ENCODE measurements at places on chromosomes 2 and 18.

- DNase-seq, result no peak
Observed at GRCh38 chr2:180523621-180524340, 456.6 kb upstream of the UBE2E3 start.

DNA sequence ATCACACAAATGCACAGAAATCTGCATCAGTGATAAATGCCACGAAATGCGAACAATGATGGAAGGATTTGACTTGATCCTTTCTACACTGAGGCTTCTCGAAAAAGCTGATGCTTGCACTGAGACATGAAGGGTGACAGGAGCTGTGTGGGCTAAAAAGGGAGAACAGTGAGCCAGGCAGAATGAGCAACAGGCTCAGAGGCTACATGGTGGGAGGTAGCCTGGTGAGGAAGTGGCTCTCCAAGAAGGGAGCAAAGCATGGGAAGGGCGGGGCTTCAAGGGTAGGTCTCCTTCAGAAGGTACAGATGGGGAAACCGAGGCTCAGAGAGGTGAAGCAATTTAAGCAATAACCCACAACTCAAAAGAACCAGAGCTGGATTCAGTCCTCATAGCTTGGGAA is 82.4 kb downstream of the TRIM43 start:
- DNase-seq, result no peak

DNA sequence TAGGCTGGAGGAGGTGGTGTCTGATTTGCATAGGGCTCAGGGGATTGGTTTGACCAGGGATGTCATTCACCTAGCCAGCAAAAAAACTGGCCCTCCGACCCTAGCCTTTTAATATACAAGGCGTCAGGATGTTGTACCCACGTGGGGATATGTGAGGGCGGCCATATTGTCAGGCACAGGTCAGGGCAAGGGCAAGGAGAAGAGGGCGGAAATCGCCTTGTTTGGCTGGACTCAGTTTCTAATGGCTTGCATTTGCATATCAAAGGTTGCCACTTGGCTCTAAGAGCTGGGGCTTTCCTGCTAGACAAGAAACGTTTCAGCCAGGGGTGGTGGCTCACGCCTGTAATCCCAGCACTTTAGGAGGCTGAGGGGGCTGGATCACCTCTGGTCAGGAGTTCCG is 24.9 kb upstream of the PDCL3 start:
- DNase-seq, result no peak

DNA sequence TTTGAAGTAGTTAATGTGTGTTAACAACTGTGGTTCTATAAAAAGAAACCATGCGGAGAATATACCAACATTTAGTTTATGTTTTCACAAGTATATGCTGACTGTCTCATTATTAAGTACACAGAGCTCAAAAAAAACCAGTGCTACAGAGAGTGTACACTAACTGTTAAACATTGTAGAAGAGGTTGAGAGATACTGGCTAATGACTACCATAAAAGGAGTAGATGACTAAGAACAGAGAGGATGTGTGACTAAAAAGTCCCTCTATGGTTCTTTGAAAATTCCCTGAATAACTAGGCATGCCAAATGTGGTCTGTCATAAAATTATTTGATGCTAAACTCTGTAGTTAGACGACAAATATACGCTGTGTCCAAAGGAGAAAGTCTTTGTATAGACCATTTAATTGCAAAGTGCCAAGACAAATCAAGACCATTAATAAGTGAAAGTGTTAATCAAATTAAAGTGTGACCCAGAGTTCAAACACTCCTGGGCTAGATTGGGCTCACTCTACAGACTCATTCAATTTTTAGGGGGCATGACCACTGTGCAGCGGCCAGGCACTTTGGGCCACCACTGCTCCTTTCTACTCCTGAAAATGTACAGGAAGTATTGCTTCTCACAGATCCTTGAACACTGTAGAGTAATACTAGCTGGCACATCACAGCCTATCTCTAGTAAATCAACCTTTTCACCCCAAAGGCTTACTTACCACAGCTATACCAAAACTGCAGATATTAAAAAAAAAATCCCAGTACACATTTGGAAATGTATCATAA is 45.1 kb upstream of the SERTAD2 start:
- no peak for DNase-seq

DNA sequence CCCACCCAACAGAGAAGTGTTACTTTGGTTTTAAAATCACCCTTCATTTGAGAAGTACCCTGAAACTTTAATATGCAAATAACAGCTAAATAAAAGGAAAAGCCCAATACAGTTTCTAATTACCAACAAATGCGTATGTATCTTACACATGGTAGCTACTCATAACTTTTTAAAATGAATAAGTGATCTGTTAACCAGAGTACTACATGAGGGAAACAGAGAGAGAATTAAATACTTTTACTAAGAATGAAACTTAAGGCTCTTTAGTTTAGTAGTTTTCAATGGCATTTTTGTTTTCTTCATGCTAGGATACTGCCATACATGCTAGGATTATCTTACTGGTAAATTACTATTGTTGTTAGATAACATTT is 39.1 kb upstream of the NABP1 start:
- no peak for DNase-seq

Data from aorta (tissue), 5 donors.